ENCODE measurements at places on chromosomes 3 and 15. TPM values are rescaled to one million over a fixed set of nuclear protein-coding genes. Genes with fewer than 3 reads are reported as not detected.

Gene SLC22A13
- total RNA-seq = 2.6 TPM

Gene CHRD
- total RNA-seq = 3.5 TPM

Gene GOLGA8J
- total RNA-seq = 11.5 TPM

Gene RHCG
- 1.4 TPM for total RNA-seq

Gene CD80
- 2.0 TPM for total RNA-seq

Gene TCAIM
- 28.3 TPM for total RNA-seq

Gene RTF1
- 56.9 TPM for total RNA-seq

- no peaks in the 10 kb centered on the region for H3K36me3 ChIP-seq
- no peak overlapping the region for H3K4me3 ChIP-seq
- peak; percentile 26 for DNase-seq
- H3K27ac ChIP-seq = peak overlapping the region; percentile 35
- no peaks in the 10 kb centered on the region for H3K27me3 ChIP-seq
Observed at GRCh38 chr15:28984421-28985315, 98.9 kb downstream of the APBA2 start.

- H3K27ac ChIP-seq = no peak overlapping the region
- H3K4me3 ChIP-seq = no peak overlapping the region
- DNase-seq = no peak
- H3K27me3 ChIP-seq = no peaks in the 10 kb centered on the region
Observed at GRCh38 chr3:37624276-37624675, 237.4 kb upstream of the CTDSPL start.

DNA sequence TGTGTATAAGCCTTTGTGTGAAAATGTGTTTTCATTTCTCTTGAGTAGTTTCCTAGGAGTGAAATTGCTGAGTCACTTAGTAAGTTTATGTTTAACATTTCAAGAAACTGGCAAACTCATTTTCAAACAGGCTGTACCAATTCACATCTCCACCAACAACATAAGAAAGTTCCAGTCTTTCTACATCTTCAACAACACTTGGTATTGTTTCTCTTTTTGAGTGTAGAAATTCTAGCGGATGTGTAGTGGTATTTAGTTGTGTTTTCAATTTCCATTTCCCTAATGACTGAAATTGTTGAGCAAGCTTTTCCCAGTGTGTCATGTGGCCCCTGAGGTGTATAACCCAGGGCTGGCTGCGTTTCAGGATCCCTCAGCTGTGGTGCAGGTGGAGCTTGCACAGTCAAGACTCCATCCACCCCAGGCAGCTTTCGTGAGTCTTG is 258.5 kb downstream of the PDCD6IP start:
- no peak overlapping the region for H3K4me3 ChIP-seq
- H3K36me3 ChIP-seq = no peaks in the 10 kb centered on the region
- H3K4me1 ChIP-seq = no peaks in the 10 kb centered on the region
- H3K27ac ChIP-seq = no peak overlapping the region

DNA sequence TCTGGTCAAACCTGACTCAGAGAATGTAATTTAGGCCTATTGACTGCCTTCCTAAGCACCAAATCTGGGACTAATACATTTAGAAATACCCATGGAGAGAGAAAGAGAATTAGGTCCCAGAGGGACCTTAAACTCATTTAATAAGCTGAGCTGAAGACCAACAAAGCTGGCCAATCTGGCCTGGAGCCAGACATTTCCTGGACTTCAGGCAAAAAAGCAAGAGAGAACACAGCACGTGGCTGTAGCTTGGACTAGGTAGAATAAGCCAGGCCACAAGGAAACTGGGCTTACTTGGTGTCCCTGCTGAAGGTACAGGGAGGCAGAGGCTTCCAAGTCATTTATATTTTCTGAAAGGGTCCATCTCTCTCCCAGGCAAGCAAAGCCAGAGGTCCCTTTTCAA is 88.1 kb downstream of the RTP4 start:
- H3K4me1 ChIP-seq = no peaks in the 10 kb centered on the region
- DNase-seq = peak; percentile 85
- H3K27ac ChIP-seq = no peak overlapping the region
- H3K27me3 ChIP-seq = no peaks in the 10 kb centered on the region
- H3K36me3 ChIP-seq = no peaks in the 10 kb centered on the region

DNA sequence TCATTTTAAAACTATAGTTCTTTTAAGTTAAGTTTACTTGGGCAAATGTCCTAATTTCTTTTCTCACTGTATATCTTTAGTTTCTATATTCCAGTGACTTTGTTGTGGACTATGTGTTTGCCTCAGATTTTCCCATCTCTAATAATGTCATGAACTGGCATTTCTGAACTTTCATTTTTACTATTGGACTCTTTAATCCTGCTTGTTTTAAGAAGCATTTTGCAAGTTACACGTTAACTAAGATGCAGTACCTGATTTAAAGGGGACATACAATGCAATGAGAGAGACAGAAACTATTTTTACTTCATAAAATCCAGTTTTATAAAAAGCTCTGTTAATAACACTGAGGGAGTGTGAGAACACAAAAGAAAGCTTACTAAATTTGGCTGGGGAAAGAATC is 58.6 kb upstream of the PHLDB2 start:
- no peak overlapping the region for H3K27ac ChIP-seq
- no peak overlapping the region for H3K4me3 ChIP-seq
- H3K4me1 ChIP-seq = no peaks in the 10 kb centered on the region

- H3K4me3 ChIP-seq = no peak overlapping the region
- DNase-seq = peak; percentile 66
- H3K4me1 ChIP-seq = peaks cover 58% of the 10 kb centered on the region
- H3K27me3 ChIP-seq = no peaks in the 10 kb centered on the region
- no peaks in the 10 kb centered on the region for H3K36me3 ChIP-seq
- peak overlapping the region; percentile 7 for H3K27ac ChIP-seq
Observed at GRCh38 chr15:78049691-78050440, 27.6 kb downstream of the TBC1D2B start.

DNA sequence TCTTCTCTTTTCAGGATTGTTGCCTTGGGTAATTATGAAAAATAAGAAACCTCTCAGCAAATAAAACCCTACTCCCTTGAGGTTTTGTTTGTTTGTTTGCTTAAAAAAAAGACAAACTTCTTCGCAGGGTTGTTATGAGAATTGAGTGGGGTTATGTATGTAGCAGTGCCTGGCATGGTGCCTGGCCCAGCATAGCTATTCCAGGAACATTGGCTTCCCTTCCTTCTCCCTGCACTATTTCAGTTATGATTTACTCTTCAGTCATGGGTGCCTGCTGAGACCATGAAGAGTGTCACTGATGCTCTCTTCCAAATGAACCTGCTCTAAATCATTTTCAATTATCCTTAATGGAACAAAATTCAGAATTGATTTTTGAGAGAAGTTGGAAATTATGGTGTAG is 283.5 kb upstream of the ROPN1 start:
- H3K27ac ChIP-seq = no peak overlapping the region
- peak; percentile 69 for DNase-seq
- H3K27me3 ChIP-seq = no peaks in the 10 kb centered on the region

GRCh38 chr15:26073430-26074333 is 210.6 kb upstream of the ATP10A start:
- H3K36me3 ChIP-seq = no peaks in the 10 kb centered on the region
- no peak for DNase-seq
- no peaks in the 10 kb centered on the region for H3K4me1 ChIP-seq

DNA sequence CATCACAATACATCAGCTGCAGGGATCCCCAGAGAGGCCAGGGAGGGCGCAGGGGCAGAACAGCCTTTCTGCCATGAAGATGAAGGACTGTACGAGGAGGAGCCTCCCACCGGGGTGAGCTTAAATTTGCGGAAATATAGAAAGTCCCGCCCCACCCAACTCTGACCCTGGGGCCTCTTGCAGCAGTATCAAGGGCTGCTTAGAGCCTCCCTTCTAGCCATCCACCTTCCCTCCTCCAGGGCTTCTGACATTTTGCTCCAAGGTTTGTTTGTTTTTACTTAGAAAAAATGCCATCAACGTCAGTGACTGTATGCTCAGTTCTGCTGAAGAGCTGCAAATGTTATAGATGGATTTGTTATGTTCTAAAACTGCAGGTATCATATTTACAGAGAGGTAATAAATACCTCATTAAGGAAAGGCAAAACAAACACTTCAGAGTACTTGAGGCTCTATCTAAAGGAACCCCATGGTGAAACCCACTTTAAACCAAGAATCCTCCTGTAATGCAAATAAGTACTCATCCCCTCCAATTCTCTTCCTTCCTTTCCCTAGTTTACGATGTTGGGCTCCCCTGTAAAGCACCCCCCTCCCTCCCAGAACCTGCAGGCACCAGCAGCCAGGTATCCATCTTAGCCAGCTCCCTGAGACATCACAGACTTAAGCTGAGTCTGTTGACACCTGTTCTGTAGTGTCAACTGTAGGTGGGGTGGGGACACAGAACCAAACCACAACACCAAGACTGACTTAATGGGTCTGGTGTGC is 30.5 kb downstream of the RFTN1 start:
- no peaks in the 10 kb centered on the region for H3K27me3 ChIP-seq
- no peaks in the 10 kb centered on the region for H3K36me3 ChIP-seq
- H3K4me1 ChIP-seq = no peaks in the 10 kb centered on the region
- H3K4me3 ChIP-seq = no peak overlapping the region

GRCh38 chr3:30826531-30826942 is 67.9 kb downstream of the GADL1 start:
- no peaks in the 10 kb centered on the region for H3K36me3 ChIP-seq
- no peak overlapping the region for H3K27ac ChIP-seq
- no peaks in the 10 kb centered on the region for H3K27me3 ChIP-seq

DNA sequence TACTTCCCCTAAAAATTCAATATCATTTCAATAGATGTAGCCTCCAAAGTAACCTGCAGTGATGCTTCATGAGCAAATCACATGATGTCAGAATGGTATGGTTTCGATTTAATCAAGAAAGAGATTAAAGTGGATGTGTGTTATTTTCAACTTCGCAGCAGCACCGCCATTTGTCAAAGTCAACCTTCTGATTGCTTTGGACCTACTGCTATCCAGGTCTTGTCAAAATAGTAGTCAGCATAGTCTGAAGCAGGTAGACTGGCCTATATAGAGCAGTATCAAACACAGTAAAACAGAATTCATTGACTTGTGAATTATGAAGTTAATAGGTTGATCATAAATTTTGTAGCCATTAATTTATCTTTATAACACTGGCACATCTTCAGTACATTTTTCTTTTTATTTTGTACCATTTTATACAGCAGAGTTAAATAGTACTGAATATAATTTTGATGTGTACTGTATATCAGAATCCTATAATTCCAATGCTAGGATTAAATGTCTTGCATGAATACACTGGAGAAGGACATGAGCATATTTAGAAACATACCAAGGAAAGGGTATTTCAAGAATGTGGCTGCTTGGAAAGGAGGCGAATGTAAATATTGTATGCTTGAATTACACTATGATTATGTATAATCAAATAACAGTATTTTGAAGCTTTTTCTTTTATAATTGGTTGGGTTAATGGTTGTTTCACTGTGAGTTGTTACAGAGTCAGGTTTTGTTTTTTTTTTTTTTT is 79.6 kb downstream of the CDIN1 start:
- no peak overlapping the region for H3K4me3 ChIP-seq
- no peak overlapping the region for H3K27ac ChIP-seq
- no peaks in the 10 kb centered on the region for H3K4me1 ChIP-seq
- DNase-seq = no peak
- no peaks in the 10 kb centered on the region for H3K36me3 ChIP-seq

GRCh38 chr15:84908564-84908963 is 24.1 kb downstream of the SLC28A1 start:
- H3K27me3 ChIP-seq = no peaks in the 10 kb centered on the region
- H3K27ac ChIP-seq = no peak overlapping the region
- H3K36me3 ChIP-seq = no peaks in the 10 kb centered on the region
- H3K4me3 ChIP-seq = no peak overlapping the region

DNA sequence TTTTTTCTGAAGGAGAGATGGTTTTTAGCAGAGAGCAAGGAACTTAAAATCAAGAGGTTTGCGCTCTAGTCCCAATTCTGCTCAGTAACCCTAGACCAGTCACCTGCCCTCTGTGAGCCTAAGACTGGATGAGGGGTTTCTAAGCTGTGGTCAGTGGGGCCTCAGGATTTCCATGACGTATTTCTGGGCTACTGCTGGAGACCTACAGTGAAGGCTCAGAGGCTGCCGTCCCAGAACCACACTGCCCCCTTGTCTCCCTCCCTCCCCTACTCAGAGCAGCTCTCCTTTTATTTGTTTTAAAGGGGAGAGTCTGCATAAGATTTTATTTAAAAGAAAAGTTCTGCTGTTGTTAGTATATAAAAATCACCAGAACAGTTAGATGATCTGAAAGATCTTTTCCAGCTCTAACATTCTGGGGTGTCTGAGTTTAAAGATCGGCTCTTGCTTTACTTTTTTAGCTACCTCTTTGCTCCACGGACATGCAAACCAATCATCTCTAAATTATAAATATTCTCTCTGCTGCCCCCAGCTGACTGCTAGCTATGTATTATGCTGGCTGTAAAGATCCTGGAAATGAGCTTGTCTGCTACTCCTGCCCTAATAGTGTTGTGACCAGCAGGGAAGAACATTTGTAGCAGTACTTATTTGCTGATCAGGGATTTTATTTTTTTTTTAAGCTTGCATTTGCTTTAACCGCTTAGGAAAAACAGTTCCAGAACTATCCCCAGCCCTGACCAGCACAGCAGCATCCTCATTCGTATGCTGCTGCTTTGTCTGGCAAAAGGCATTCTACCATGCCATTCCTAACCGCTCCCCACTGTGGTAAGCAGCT is 28.6 kb upstream of the NDUFB4 start:
- DNase-seq = peak; percentile 56
- peak overlapping the region; percentile 21 for H3K27ac ChIP-seq
- H3K36me3 ChIP-seq = no peaks in the 10 kb centered on the region
- no peak overlapping the region for H3K4me3 ChIP-seq
- H3K27me3 ChIP-seq = no peaks in the 10 kb centered on the region
- H3K4me1 ChIP-seq = peaks cover 9% of the 10 kb centered on the region

GRCh38 chr15:78715930-78716329 is 74.9 kb upstream of the CHRNB4 start:
- no peaks in the 10 kb centered on the region for H3K36me3 ChIP-seq
- H3K4me1 ChIP-seq = no peaks in the 10 kb centered on the region
- no peaks in the 10 kb centered on the region for H3K27me3 ChIP-seq

DNA sequence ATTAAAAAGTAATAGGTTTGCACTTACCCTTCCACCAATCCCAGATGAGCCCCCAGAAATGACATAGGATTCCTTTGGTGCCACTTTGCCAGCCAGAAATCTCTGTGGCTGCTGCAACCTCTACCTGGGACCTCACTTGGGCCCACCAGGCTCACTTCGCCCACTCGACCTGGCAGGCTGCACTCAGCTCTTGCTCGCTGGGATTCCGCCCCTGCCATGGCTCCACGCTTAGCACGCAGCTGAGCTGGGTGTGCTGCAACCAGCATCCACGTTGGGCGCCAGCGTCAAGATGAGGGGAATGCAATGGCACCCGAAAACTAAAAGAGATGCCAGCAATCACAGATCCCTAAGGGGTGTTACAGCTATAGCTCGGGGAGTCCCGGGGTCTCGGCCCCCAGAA is 761.0 kb downstream of the NAALADL2 start:
- H3K4me1 ChIP-seq = no peaks in the 10 kb centered on the region
- H3K4me3 ChIP-seq = peak overlapping the region; percentile 9

- no peaks in the 10 kb centered on the region for H3K4me1 ChIP-seq
- no peak overlapping the region for H3K4me3 ChIP-seq
- no peaks in the 10 kb centered on the region for H3K27me3 ChIP-seq
Observed at GRCh38 chr3:197293605-197294237, 4.7 kb downstream of the DLG1 start.

DNA sequence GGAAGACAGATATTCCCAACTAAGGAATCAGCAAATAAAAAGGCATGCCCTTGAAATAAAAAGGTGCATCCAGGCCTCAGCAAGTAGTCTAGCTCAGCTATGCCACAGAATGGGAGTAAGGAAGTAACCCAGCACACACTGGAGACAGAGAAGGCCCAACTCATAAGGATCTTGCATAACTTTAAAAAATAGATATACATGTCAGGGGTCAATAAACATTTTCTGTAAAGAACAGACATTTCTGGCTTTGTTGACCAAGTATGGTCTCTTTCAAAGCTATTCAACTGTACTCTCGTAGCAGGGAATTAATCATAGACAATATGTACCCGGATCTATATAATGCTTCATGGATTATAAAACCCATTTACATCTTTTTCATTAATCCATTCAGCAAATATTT is 449.3 kb downstream of the TAFA4 start:
- H3K27ac ChIP-seq = no peak overlapping the region
- no peak for DNase-seq
- H3K27me3 ChIP-seq = no peaks in the 10 kb centered on the region
- no peak overlapping the region for H3K4me3 ChIP-seq

Measured in testis (tissue), 5 donors.